ENCODE measurements at places on chromosomes 5 and 9. TPM values are rescaled to one million over a fixed set of nuclear protein-coding genes. Genes with fewer than 3 reads are reported as not detected.

Gene TMEM215
- total RNA-seq: not detected

Gene CDH9
- total RNA-seq: not detected

Gene RNF183
- total RNA-seq: not detected

Gene ADGRV1
- 0.19 TPM for total RNA-seq

Gene SH3PXD2B
- total RNA-seq: 11.9 TPM

Gene GKAP1
- 0.56 TPM for total RNA-seq

Gene LCP2
- not detected for total RNA-seq

Gene TUSC1
- 8.4 TPM for total RNA-seq

Gene FGFR4
- total RNA-seq: 0.56 TPM

Gene BTNL9
- not detected for total RNA-seq

Gene ZDHHC12
- 39.9 TPM for total RNA-seq

Gene CFAP157
- total RNA-seq: 0.28 TPM

Gene EPB41L4A
- total RNA-seq: 1.5 TPM

Gene CDC20B
- 0.56 TPM for total RNA-seq

Gene OR1L1
- total RNA-seq: not detected

Gene SMIM32
- under 0.01 TPM for total RNA-seq

Gene C6
- total RNA-seq: under 0.01 TPM

Data from regular cardiac myocyte (primary cell).